ENCODE measurements at places on chromosomes 2 and 18.

DNA sequence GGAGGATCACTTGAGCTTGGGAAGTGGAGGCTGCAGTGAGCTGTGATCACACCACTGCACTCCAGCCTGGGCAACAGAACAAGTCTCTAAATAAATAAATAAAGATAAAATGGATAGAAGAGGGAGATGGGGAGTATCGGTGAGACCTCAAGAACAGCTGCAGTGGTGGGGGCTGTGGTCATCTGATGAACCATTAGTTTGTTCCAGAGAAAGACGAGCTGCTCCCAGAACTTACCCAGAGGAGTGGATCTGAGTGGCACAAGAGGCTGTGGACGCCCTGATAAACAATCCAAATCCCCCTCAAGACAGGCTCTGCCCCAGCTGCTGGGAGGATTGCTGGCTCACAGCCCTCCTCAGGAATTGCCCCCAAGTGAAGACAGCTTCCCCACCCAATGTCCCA lies 26.7 kb downstream of the TMEM127 start:
- DNase-seq: no peak

GRCh38 chr18:37519510-37520135 lies 46.0 kb downstream of the CELF4 start:
- no peak for DNase-seq

DNA sequence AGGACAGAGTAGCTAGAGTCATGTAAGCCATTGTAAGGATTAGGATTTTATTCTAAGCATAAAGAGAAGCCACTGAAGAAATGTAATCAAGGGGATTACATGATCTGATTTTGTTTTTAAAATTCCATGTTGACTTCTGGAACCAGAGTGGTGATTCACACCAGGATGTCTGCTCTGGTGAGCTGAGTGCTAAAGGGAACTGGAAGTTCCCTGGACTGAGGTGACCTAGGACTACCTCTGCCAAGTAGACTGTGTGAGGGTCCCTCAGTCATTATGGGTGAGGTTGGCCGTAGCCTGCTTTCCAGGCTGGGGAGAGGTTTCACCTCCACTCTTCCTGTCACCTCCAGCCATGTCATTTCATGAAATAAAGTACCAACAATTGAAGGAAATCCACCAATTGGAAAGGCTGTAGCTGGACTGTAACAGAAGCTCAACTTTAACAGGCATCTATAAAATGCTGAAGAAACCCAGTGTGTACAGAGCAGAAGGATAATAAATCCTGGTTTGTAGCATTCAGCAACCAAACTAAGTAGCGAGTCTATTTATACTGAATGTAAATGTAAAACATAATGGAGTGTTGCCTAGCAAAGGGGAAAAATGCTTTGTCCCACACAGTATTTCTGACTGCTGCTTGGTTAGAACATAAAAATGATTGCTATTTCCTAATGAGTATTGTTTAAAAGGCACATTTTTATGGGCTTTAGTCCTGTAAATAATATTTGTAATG lies 507.4 kb upstream of the PKDCC start:
- no peak for DNase-seq

DNA sequence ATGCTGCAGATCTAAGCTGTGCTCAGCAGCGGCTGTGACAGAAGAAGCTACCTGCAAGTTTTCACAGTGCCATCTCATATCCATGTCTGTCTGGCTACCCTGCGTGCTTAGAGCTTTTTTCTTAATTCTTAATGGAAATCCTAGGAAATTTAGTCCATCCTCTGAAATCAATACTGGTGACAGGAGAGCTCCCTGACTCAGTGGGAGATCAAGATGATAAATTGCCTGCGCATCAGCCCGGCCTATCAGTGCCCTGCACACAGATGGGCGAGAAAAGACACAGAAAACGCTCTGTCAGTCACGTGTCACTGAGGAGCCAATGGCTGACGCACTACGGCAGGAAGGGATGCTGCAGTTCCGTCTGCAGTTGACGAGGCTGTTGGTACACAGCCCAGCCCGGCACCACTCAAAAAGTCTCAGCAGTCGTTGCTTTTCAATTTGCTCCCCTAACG lies 819.6 kb upstream of the FSHR start:
- DNase-seq: no peak

DNA sequence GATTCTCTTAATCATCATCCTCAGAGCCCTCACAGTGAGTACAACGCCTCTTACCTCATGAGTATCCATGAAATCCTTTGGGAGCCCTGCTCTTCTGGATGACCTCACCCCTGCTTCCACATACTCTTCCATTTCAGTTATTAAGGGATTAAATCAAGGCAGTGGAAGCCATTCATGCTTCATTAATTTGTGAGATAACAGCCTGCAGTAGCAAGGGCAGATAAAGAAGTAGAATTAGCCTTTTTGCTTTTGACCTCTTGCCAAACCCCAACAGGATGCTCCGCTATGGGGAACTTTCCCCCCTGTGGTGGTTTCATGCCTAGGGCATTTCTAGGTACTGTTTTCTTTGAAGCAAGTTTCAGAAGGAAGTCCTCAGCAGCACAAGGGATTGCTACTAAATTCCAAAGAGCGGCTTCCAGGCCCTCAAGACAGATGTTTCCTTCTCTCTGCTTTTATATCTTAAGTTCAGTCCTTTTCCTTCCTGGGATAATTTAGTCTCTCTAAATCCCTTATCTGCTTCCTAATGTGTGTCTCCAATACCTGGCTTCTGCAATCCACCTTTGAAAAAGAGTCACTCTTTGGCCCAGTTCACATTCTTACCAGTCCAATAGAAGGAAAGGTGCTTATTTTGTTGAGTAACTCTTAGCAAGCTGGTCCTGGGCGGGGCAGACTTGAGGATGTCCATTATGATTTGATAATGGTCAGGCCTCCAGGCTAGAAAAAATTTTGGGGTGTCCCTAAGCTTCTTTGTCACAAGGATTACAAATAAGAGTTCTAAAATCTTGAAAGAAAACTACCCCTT lies 76.9 kb downstream of the MYO1B start:
- DNase-seq: peak; percentile 97

- DNase-seq: no peak
These were observed 6.8 kb upstream of the GALM start for GRCh38 chr2:38659115-38659514.

DNA sequence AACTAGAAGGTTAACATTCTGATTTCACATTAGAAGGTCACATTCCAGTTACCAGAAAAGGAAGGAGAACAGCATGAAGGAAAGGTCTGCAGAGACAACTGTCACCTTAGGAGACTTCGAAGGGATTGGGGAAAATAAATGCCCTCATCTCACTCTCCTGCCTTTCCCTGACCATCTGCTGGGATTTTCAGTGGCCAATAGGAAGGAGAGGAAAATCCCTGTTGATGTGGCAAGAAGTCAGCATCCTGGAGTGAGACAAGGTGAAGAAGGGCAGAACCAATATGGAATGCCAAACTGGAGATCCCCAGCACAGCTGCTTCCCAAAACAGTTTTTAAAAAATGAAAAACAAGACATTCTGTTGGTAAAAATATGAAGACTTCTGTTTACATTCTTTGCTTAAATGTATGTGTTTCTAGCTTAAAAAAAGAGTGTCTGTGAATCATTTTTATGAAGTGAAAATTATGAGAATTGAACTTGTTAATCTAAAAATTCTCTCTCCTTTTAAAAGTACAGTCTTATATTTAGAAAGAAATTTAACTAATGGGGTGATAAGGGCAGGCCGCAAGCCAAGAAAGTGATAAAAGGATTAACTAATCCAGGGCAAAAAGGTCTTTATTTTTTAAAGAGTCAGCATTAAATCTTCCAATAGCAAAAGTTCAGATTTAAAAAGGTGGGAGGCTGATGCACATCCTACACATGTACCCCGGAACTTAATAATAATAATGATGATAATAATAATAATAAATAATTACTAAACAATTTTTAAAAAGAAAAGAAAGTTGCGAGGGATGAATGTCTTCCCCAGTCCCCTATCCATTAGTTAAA lies 160.6 kb upstream of the DOK6 start:
- DNase-seq: no peak

GRCh38 chr2:101675512-101675911 lies 22.0 kb upstream of the MAP4K4 start:
- DNase-seq: no peak

DNA sequence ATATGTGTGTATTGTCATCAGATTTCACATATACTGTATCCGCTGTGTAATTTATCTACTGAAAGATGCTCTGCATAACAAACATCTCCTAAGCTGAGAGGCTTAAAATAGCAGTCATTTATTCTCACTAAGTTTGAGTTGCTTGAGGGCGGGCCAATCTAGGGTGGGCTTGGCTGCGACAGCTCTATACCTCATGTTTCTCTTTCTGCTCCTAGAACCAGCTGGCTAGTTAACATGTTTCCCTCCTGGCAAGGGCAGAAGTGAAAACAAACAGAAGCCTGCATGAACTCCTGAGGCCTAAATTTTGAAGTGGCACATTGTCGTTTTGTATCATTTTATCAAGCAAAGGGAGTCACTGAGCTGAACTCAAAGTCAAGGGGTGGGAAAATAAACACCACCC lies 585.0 kb upstream of the VRK2 start:
- no peak for DNase-seq

DNA sequence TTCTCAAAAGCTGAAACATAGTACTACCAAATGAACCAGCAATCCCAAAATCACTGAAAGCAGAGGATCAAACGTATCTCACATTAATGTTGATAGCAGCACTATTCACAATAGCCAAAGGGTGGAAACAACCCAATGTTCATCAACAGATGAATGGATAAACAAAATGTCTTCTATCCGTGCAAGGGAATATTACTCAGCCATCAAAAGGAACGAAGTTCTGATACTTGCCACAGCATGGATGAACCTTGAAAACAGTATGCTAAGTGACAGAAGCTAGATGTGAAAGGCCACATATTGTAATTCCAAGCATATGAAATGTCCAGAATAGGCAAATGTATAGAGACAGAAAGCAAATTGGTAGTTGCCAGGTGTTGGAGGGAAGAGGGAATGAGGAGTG lies 57.0 kb upstream of the CHMP1B start:
- no peak for DNase-seq

GRCh38 chr2:75284345-75284744 lies 85.0 kb upstream of the TACR1 start:
- DNase-seq: no peak

- DNase-seq: no peak
These were observed 92.2 kb upstream of the SEC11C start for GRCh38 chr18:59047321-59048047.

DNA sequence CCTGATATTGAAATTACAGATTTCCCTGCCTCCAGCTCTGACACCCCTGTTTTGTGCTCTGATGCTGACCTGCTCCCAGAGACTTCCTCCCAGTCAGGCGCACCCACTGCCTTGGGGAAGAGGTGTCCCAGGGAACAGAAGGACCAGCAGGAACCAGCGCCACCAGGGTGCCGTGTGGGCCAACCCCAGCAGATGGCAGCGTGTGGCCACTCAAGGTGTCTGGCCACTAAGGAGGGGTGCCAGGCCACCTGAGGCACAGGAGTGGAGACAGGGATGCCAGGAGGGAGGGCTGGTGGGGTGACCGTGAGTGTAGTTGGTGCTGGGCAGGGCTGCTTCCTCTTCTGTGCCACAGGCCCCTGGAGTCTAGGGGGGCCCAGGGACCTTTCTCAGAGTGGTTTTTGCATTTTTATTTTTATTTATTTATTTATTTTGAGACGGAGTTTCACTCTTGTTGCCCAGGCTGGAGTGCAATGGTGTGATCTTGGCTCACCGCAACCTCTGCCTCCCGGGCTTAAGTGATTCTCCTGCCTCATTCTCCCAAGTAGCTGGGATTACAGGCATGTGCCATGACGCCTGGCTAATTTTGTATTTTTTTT lies 56.0 kb downstream of the TEX44 start:
- DNase-seq: peak; percentile 39

GRCh38 chr2:34093790-34094189 lies 494.7 kb upstream of the FAM98A start:
- no peak for DNase-seq

GRCh38 chr18:36702401-36703013 lies 126.3 kb downstream of the TPGS2 start:
- no peak for DNase-seq

- no peak for DNase-seq
These were observed 452.2 kb upstream of the LRATD1 start for GRCh38 chr2:14180333-14180732.

DNA sequence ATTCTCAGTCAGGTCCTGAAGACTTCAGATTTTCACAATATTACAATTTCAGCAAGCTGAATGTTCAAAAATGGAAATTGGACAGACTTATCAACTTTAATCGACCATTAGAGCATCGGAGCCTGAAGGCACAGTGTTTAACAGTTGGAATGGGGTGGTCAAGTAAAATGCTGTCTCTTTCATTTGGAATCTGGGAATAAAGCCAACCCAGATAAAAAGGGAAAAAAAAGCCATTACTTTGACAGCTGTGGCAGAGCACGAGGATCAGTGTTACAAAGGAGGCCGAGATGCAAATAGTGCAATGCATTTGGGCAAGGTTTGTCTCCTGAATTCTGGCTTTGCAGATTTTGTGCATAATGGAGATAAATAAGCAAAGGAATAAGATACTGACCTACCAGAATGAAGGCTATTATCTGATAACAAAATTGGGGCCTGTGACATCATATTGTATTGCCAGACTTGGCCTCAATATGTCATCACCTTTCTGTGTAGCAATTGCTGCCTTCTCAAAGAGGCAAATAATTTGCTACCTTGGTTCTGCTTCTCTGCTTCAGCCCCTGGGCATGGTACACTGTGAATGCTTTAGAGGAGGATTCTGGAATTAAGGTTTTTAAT lies 277.5 kb upstream of the KLHL29 start:
- no peak for DNase-seq

DNA sequence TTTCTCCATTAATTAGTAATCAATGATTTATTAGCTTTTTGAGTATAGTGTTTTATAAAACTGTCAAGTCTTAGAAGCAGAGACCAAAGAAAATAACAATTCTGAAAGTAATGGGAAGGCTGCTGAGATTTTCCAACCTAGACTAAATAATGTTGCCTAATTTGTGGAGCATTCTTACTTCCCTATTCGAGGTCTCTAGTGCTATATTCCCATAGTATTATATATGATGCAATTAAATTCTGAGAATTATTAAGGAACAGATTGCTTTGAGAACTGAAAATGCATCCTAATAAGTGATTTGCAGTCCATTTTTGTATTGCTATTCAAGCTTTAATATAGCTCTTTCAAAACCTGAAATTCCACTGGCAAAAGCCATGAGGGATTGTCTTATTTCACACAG lies 27.7 kb upstream of the DOCK10 start:
- DNase-seq: no peak

DNA sequence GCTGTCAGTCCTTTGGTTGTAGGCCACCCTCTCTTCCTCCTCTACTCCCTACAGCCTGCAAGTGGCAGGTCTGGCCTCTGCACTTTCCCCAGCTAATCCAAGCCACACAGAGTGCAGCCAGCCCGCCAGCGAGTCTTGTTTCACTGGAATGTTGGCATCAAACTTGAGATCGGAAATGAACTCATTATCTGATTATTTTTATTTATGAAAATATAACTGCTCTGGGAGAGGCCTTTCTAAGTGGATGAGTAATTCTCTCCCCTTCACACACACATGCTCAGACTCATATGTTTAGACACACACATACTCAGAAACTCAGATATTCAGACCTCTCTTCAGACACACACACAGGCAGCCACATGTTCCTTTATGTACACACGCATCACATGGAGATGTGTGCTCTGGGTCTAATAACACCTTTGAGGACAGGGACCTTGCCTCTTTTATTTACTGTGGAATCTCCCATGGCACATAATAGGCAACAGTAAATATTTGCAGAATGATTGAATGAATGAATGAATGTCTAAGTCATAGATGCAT lies 151.3 kb downstream of the ZFP36L2 start:
- DNase-seq: peak; percentile 96

- no peak for DNase-seq
These were observed 147.8 kb upstream of the FHL2 start for GRCh38 chr2:105546628-105546974.

- DNase-seq: no peak
These were observed 40.1 kb upstream of the CLASP1 start for GRCh38 chr2:121689356-121689755.

Data from NCI-H226 (cell line).